ENCODE measurements at places on chromosomes 5 and 9. TPM values are rescaled to one million over a fixed set of nuclear protein-coding genes. Genes with fewer than 3 reads are reported as not detected.

SVEP1 gene
- polyA plus RNA-seq: 1.1 TPM

TRIM7 gene
- 5.7 TPM for polyA plus RNA-seq

SPINK4 gene
- not detected for polyA plus RNA-seq

TAF7 gene
- 71.3 TPM for polyA plus RNA-seq

IL9 gene
- not detected for polyA plus RNA-seq

SLC6A18 gene
- polyA plus RNA-seq: 1.5 TPM

SPACA9 gene
- 17.1 TPM for polyA plus RNA-seq

CDH9 gene
- polyA plus RNA-seq: 1.7 TPM

MLANA gene
- polyA plus RNA-seq: not detected

PHF24 gene
- 0.09 TPM for polyA plus RNA-seq

FSTL4 gene
- polyA plus RNA-seq: 4.0 TPM

CACNA1B gene
- not detected for polyA plus RNA-seq

SPINK6 gene
- polyA plus RNA-seq: not detected

SOHLH1 gene
- not detected for polyA plus RNA-seq

GKAP1 gene
- polyA plus RNA-seq: 8.6 TPM
